ENCODE measurements at places on chromosomes 12 and 14.

DNA sequence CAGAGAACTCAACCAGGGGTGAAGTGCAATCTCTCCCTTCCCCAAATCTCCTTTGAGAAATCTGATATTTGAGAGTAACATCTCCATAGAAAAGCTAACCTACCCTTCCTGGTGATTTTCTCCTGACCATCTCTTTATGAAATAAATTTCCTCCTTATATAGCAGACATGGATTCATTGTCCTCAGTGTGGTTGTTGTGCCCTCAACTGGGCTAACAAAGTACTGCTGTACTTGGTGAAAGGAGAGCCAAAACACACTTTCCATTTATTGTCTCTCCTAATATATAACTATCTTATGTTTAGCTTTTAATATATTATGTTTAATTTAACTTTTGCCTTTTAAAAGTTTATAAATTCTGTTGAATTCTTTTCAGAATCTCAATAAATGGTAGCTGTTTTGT, 65.1 kb upstream of the SLCO1B1 start:
- no peak for DNase-seq

- no peak for DNase-seq
Observed at GRCh38 chr12:127685931-127686330, 581.0 kb upstream of the TMEM132C start.

DNA sequence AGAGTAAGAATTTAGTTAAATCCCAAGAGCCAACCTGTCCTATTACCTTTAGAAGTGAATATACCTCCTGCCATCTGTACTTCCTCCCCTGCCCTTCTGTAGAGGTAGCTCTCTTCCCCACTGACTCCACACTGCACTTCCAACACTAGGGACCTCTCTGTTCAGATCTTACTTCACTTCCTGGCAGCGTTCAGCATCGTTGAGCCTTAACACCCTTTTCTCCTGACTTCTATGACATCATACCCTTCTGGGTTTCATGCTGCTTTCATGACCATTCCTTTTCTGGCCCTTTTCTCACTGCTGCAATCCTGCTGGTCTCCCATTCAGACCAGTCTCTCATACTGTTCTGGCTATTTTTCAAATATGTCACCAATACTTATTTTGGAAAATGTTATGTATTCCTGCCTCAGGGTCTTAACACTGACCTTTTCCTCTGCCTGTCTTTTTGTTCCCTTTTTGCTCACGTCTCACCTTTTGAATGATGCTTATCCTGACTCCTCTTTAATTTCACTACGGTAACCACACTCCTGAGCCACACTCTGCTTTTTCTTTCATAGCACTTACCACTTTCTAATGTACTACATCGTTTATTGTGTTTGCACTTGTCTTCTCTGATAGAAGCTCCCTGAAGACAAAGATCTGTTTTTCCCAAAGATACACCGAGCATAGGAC, 67.6 kb downstream of the PLEKHA5 start:
- no peak for DNase-seq

DNA sequence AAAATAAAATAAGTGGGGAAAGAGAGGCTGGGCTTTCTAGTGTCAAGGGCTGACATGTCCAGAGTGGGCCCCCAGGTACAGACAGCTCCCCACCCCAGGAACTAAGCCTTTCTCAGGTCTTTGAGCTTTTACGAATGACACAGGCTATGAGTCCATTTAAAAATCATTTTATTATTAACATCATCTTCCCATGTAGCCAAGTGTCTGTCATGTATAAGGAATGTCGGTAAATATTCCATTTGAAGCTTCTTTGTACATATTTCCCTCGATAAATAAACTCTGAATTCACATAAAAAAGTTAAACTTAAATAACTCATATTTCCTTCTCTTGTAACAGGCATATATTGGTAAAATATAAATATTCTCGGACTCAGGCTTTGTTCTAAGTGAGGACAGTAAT, 143.6 kb downstream of the CALM1 start:
- DNase-seq, result no peak

GRCh38 chr12:66647034-66647691, 31.7 kb downstream of the GRIP1 start:
- DNase-seq, result peak; percentile 97

- DNase-seq, result peak; percentile 32
Observed at GRCh38 chr12:55974308-55974730, 441 bp downstream of the RAB5B start.

DNA sequence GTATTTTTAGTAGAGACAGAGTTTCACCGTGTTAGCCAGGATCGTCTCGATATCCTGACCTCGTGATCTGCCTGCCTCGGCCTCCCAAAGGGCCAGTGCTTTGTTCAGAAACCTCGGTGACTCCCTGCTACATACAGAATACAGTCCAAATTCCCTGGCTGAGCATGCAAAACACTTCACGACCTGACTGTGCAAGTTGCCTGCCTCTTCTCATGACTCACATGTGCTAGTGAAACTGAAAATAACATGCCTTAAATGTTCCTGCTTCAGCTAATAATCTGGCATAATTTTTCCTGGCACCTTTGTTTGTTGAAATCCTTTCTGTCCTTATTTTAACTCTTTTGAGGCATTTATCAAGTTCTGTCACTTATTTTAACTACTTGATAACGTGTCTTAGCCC, 8.2 kb downstream of the DMAC2L start:
- no peak for DNase-seq

DNA sequence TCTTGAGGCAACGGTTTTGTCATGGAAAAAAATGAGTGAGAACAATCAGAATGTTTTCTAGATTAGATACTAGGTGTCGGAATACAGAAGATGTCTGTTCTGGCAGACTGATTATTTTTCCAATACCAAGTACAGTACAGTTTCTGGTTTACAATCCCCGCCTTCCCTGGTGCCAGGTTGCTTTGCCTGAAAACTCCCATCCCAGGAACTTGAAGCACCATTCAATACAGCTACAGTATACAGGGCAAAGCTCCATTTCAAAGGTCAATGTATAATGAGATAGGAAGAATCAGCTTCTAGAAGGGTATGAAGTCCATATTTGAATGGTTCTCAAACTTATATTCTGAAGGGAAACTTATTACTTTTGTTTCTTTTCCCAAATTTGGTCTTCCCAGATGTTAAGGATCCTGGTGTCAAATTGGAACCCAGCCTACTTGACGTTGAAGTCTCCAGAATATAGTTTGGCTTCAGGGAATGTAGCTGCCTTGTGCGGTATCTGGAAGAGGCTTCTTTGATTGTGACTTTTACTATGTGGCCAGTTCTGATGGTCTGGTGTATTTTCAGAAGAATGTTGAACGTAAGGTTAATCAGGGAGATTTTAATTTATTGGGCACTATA, 238.0 kb upstream of the ATP2B1 start:
- no peak for DNase-seq

- DNase-seq, result no peak
Observed at GRCh38 chr14:103190741-103191140, 67.5 kb downstream of the TNFAIP2 start.

- no peak for DNase-seq
Observed at GRCh38 chr12:46382408-46382963, 9.9 kb upstream of the SLC38A2 start.

DNA sequence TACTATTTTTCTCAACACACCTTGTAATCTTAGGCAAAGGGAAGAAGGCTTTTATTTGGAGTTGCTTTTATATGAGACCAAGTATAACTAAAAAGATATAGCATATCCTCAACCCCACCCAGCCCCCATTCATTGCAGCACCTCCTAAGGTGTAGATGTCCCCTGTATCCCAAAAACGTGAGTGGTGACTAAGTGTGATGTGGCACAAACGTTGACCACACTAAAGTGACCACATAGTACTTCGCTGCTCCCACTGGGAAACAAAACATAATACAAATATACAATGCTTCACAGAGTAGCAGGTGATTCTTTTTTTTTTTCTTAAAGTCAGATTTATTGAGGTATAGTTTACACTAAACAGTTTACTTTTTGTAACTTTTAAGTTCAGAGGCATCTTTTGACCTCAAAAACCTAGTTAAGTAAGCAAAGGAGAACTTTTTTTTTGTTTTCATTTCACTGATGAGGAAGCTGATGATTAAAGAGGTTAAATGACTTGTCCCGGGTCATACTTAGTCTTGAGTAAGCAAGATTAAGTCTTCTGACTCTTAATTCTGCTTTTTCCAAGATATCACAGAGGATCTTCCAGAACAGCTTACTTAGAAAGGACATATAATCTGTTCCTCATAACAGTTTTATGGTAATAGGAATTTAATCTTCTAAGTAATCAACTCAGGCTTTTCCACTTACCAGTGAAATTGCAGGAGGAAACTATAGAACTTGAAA, 245.2 kb upstream of the PLEKHG7 start:
- DNase-seq, result no peak

- no peak for DNase-seq
Observed at GRCh38 chr12:103505371-103506236, 9.8 kb upstream of the C12orf42 start.

DNA sequence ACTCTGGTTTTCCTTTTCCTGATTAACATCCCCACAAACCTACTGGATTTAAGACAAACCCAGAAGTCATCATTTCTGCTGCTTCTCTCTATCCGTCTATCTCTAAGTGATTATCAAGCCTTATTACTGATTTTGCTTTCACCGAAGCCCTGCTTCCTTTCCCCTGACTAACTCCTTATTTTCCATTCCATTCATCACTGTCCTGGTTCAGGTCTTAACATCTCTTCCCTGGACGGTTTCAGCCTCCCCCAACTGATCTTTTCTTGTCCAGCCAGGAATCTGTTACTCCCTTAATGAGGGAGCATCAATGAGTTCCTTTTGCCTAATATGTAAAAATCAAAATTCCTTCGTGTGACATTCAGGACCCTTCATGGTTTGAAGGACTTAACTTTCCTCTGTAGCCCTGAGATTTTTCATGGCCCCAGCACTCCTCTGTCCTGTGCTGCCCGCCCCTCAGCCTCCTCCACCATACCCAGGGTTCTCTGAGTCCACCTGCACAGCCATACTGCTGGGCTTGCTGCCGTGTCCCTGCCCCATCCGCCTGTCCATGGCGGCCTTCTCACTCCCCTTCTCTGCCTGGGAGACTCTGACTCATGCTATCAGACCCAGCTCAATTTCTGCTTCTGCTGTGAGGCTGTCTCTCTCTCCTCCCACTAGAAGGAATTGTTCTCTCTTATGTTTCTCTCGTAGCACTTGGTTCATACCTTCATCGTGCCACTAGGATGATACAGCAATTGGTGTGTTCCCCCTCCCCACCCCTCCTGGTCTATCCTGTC, 167.8 kb upstream of the HIF1A start:
- peak; percentile 83 for DNase-seq

- DNase-seq, result no peak
Observed at GRCh38 chr12:113610698-113611097, 139.0 kb upstream of the LHX5 start.

- DNase-seq, result no peak
Observed at GRCh38 chr12:66137937-66138336, 7.4 kb upstream of the LLPH start.

- no peak for DNase-seq
Observed at GRCh38 chr12:100251917-100252316, 15.0 kb downstream of the DEPDC4 start.

- DNase-seq, result no peak
Observed at GRCh38 chr12:92362785-92363184, 217.1 kb upstream of the BTG1 start.

DNA sequence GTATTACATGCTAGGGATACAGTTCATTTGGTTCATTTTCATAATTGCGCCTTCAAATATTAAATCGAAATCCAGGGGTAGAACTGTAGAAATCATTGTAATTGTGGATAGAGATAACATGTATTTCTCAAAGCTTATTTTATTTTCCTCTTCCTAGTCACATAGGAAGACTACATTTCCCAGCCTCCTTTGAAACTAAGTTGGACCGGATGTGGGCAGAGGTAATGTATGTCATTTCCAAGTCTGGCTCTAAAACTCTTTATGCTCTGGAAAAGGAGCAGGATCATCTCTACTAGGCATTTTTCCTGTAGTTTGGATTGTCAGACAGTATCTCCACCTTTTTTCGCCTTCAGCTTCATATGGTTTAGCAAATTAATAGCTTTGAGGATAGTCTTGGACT, 70.1 kb upstream of the CRY1 start:
- no peak for DNase-seq

- no peak for DNase-seq
Observed at GRCh38 chr12:96242597-96242996, 48.4 kb downstream of the ELK3 start.

- DNase-seq, result no peak
Observed at GRCh38 chr12:46470036-46470627, 97.6 kb upstream of the SLC38A2 start.

DNA sequence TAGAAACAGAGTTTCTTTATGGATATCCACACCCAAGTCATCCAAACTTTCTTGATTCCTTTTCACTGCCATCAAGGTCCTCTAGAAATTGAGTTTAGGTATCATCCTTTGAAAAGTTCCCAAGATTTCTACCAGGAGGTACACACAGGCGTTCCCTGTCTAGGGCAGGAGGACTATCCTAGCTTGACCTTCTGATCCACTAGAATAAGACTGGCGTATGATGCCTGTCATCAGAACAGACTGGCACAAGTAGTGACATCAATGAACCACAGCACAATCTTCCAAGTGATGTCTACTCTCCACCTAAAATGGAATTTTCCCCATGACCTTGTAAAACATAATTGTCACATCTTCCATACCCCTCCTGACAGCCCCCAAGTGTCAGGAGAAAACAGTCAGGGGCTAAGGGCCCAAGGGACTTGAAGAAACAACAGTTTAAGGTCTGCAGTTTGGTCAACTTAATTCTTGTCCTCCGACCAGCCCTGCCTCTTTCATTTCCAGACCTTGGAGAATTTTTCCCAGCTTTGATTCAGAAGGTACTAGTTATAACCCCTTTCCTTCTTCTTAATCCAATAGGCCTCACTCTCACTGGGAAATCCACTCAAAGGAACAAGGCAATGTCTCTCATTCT, 100.7 kb upstream of the FKBP4 start:
- DNase-seq, result no peak

DNA sequence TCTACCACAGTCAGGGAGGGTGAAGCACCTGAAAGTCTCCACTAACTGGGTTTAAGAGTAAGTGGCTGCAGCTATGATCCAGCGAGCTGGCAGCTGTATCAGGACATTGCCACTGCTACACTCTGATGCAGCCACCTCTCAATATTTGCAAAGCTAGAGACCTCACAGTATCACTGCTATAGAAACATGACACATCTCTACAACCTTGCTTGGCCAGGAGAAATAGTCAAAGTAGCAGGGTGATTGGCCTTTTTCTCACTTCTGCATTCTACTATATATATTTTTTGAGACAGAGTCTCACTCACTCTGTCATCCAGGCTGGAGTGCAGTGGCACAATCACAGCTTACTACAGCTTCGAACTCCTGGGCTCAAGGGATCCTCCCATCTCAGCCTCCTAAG, 9.3 kb upstream of the FMNL3 start:
- no peak for DNase-seq

GRCh38 chr12:75913502-75914351, 117.8 kb downstream of the PHLDA1 start:
- peak; percentile 77 for DNase-seq

DNA sequence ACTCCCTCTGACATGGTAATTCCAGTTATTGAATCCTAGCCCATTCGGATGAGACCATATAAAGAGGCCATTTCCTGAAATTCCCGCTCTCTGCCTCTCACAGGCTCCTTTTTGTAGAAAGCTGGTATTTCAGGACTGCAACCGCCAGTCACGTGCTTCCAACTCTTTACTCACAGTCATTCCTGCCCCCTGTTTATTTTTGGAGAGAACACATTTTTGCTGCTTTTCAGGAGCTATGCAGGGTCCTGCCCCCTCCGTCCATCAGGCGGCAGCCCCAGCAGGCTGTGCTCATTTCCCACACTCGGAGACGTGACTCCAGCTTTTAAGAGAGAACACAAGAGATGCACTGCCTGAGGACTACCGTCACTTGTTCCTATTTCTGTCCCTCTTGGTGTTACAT, 26.8 kb downstream of the IFT43 start:
- no peak for DNase-seq
